ENCODE measurements at places on chromosomes 4 and X.

DNA sequence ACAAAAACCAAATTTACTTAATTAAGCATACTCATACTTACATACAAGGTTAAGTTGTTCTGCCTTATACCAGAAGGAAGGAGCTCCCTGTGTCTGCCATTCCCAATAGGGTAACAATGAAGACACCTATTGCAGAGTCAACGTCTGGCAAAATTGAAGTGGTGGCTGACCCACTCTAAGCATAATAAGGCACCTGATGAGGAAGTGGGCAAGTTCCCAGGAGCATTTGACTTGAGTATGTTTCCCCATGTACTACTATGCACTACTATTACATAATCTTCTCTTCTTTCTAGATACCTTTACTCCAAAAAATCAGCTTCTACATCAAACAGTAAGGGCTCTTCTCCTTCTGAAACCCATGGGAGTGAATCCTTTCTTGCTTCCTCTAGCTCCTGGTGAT is 591.5 kb downstream of the PPARGC1A start:
- no peak for DNase-seq

DNA sequence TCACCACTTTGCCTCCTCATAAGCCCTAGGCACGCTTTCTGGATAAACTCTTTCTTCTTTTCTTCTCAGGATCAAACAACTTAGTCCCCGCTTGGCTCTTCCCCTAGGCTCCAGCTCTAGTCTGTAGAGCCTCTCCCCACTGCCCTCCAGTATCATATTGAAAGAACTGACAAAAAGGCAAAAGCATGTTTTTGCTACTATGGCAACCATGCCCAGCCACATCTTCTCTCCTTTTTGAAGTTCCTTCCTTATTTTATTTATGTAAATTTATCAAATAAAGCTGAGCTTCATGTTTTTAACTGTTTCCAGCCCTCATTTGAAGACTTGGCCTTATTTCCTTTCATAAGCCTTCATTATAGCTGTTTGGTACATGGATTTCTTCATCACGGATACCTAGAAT is 86.0 kb upstream of the LIMCH1 start:
- DNase-seq, result no peak

- DNase-seq, result no peak
These were observed 54.7 kb downstream of the DKK2 start for GRCh38 chr4:106981431-106981830.

DNA sequence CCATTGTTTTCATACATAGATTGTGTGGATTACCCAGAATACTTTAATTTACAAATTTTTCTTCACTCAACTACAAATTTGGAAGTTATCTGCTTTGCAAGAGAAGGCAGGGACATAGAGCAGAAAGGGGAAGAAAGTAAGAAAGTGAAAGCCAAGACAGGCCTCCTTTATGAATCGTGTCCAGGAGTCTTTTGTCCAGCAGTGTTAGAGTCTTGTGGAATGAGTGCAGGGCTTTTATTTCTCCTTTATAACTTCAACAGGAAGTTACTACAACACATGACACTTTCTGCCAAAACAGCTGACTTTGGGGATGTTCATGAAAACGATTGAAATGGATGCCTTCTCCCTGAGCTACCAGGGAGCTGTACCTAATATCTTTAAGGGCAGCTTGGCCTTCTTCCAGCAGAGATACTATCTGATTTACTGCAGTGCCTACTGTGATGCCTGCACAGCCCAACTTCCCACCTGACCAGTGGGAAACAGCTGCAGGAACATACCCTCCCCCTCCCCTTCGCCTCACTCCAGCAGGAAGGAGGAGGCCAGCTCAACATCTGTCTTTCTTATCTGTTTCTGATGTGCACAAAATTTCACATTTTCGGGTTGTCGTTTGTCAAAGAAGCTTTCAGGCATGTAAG is 557.7 kb upstream of the SLIT2 start:
- no peak for DNase-seq

DNA sequence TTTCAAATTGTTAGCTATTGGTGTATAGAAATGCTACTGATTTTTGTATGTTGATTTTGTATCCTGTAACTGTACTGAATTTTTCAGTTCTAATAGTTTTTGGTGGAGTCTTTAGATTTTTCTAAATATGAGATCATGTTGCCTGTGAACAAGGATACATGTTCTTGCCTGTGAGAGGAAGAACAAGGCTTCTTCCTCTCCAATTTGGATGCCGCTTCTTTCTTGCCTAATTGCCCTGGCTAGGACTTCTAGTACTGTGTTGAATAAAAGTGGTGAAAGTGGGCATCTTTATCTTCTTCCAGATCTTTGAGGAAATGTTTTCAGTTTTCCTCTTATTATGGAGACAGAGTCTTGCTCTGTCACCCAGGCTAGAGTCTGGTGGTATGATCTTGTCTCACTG is 16.2 kb upstream of the NAP1L5 start:
- DNase-seq, result no peak

DNA sequence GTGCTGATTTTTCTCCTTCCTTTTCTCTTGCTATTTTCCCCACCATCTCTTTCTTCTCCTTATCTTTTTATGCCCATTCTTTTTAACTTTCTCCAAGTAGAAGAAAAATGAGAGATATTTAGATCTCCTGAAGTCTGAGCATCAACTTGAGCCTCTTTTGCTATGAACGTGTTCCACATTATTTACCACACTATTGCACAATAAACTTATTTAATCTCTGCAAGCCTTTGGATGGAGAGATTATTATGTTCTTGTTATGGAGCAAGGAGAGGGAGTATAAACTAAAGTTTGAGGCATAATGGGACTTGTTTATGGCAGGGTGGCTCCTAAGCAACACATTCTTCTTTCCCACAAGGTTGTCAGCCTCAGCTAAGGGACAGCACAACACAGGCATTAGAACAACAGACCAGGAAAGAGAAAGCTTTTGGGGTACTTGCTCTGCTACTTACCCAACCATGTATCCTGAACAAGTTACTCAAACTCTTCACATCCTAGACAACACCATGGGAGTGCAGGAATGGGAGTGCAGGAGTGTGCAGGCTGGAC is 365.5 kb upstream of the BOD1L1 start:
- DNase-seq, result no peak

DNA sequence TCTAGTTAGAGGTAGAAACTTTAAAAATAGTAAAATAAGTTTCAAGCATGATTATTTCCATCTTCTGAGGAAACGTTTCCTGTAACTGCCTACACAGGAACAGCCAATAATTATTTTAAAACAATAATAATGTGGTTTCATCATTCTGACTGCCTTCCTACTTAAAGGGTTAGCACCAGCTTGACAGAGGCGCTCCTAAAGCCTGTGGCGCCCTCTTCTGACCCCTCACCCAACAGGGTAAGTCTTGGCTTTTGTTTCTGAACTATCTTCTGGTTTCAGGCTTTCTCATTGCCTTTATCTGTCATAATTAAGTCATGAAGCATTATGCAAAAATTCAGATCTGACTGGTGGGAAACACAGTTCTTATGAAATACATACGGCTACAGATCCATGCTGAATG is 96.7 kb downstream of the ITM2A start:
- DNase-seq, result peak; percentile 65

- no peak for DNase-seq
These were observed 1.2 kb downstream of the IRS4 start for GRCh38 chrX:108735091-108735678.

- DNase-seq, result peak; percentile 19
These were observed 62.2 kb downstream of the PRKX start for GRCh38 chrX:3651277-3651676.

- no peak for DNase-seq
These were observed 45.5 kb upstream of the PBDC1 start for GRCh38 chrX:76127341-76127740.

GRCh38 chr4:141899541-141899940 is 263.2 kb downstream of the IL15 start:
- DNase-seq, result no peak

DNA sequence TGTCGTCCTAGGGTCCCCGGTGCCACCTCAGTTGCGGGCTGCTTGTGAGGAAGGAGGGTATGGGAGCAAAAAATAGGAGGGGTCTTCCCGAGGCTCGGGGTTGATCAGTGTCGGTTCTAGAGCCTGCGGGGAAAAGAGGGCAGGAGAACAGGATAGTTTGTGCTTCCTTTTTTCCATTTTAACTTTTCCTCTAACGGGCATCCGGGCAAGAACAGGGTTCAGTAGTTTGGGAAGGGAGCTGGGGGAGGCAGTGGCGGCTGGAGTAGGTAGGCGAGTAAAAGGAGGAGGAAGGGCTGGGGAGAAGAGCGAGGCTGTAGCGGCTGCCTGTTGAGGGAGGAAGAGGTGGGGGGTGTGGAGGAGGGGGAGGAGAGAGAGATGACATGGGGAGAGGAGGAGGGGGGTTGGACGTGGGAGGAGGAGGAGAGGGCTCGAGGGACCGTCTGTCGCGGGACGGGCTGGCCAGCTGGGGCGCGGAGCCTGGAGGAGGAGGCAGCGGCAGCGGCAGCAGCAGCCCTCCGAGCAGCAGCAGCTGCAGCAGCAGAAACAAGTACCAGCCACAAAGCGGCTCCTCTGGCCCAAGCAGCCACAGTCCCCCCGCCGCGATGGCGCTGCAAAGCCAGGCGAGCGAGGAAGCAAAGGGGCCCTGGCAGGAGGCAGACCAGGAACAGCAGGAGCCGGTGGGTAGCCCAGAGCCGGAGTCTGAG is at the start of gene SLC16A2:
TSS of gene SLC16A2 (plus strand) at position 458 of the 704 bp plus-strand sequence. CDS start at position 603, 145 bp downstream.
- no peak for DNase-seq

GRCh38 chr4:21307709-21308108 is 607.5 kb downstream of the PACRGL start:
- no peak for DNase-seq

GRCh38 chr4:141659539-141659938 is 23.2 kb downstream of the IL15 start:
- DNase-seq, result no peak

- peak; percentile 69 for DNase-seq
These were observed 1.4 kb downstream of the ARHGEF6 start for GRCh38 chrX:136779346-136779781.
